Left lobe of liver (tissue), 2 donors: ENCODE measurements at places on chromosomes 2 and 18.

GRCh38 chr2:151153601-151154000 lies 108.1 kb downstream of the RBM43 start:
- DNase-seq = no peak

- no peak for DNase-seq
Observed at GRCh38 chr2:20115902-20116301, 64.5 kb upstream of the LAPTM4A start.

DNA sequence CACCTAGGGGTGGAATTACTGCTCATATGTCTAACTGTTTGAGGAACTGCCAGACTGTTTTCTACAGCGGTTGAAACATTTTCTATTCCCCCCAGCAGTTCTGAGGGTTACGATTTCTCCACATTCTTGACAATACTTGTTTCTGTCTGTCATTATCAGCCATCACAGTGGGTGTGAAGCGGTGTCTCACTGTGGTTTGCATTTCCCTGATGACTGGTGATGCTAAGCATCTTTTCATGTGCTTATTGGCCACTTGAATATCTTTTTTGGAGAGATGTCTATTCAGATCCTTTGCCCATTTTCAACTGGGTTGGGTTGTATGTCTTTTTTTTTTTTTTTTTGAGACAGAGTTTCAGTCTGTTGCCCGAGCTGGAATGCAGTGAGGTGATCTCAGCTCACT lies 63.0 kb downstream of the ADNP2 start:
- no peak for DNase-seq

DNA sequence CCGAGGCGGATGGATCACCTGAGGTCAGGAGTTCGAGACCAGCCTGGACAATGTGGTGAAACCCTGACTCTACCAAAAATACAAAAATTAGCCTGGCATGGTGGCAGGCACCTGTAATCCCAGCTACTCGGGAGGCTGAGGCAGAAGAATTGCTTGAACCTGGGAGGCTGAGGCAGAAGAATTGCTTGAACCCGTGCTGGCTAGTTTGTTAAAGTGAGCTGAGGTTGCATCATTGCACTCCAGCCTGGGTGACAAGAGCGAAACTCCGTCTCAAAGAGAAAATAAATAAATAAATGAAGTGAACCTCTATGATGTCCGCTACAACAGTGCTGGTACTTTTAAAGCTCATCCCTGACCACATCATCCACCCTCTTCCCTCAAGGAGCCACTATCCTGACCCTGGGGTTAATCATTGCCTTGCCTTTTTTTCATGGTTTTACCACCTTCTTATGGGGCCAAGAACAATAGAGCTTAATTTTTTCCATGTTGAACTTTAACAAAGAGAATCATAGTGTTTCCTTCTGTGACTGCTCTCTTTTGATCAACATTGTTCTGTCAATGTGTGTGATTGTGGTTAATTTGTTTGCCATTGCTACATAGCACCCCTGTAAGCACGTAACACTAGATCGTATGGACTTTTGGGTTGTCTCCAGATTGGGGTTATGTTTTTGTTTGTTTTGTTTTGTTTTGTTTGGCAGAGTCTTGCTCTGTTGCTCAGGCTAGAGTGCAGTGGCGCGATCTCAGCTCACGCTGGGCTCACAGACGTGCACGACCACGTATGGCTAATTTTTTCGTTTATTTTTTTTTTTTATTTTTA lies 17.1 kb upstream of the ATRAID start:
- peak; percentile 63 for DNase-seq

DNA sequence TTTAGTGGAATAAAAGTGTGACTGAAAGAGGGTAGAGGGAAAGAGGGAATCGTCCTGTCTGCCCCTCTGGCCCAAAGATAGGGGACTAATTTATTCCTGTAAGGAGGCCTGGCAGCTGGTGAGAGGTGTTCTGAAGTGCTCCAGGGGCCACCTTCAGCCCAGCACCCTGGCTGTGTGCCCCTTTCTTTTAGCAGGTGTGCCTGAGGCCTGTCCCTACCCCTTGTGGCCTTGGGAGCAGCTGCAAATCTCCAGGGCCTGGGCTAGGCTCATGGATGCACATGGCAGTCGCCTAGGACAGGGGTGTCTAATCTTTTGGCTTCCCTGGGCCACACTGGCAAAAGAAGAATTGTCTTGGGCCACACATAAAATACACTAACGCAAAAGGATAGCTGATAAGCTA lies 37.3 kb downstream of the FHOD3 start:
- DNase-seq = no peak

DNA sequence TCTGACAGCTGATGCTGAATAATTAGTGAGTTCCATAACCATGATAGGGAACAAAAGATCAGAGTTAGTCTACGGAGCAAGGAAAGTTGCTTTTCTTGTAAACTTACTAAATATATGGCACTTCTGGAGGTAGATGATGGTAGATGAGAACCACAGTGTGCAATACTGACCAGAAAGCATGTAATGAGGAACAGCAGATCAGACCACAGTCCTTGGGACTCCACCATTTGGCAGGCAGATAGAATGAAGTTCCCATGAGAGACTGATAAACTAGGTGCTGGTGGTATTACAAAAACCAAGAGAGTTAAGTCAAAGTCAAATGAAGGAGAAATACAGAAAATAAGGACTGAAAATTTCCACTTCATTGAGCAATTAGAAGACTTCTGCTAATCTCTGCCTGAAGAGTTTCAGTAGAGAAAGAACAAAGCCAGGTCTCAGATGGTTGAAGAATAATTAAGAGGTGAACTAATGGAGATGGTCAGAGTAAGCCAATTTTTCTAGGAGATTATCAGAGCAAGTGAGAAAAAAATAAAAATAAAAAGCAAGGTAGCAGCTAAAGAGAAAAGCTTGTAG lies 10.4 kb downstream of the CERKL start:
- no peak for DNase-seq

DNA sequence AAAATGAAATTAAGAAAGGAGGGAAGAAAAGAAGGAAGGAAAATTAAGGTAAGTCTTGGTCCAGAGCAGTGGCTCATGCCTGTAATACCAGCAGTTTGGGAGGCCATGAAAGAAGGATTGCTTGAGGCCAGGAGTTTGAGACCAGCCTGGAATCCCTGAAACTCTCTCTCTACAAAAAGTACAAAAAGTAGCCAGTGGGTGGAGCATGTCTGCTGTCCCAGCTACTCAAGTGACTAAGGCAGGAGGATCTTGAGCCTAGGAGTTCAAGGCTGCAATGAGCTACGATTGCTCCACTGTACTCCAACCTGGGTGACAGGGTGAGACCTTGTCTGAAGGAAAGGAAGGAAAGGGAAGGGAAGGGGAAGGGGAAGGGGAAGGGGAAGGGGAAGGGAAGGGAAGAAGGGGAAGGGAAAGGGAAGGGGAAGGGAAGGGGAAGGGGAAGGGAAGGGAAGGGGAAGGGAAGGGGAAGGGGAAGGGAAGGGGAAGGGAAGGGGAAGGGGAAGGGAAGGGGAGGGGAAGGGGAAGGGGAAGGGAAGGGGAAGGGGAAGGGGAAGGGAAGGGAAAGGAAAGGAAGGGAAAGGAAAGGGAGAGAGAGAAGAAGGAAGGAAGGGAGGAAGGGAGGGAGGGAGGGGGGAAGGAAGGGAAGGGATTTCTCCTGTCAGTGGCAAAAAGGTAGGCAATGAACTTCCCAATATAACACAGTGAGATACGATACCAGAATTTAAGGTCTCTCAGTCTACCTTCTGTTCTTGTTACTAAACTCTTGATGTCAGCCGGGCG lies 412.8 kb downstream of the CMPK2 start:
- no peak for DNase-seq

- DNase-seq = no peak
Observed at GRCh38 chr2:42864641-42865280, 72.4 kb upstream of the HAAO start.

GRCh38 chr2:200028998-200029397 lies 73.6 kb downstream of the MAIP1 start:
- DNase-seq = no peak

GRCh38 chr2:123179526-123179925 lies 845.6 kb upstream of the CNTNAP5 start:
- no peak for DNase-seq

DNA sequence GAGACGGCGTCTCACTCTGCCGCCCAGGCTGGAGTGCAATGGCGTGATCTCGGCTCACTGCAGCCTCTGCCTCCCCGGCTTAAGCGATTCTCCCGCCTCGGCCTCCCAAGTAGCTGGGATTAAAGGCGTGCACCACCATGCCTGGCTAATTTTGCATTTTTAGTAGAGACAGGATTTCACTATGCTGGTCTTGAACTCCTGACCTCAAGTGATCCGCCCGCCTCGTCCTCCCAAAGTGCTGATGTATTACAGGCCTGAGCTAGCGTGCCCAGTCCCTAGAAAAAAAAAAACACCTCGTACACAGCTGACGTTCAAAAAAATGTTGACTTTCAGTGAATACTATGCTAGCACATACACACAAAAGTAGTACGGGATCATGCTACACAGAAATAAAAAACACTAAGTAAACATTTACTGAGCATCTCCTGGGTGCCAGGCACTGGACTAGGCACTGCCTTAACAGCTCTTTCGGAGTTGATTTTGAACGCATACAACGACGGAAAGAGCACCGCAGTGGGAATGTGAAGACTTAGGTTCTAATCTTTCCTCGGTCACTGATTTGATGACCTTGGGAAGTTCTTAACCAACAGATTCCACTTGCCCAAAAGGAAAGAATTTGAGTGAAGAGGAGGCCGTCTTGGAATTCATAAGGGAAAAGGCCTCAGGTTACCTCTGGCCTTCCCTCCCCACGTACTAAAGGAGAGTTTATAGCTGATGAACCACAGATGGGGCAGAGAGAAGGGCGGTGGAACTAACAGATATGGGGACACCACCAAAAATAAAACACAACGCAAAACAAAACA lies 1.1 kb downstream of the DNAJC27 start:
- no peak for DNase-seq

DNA sequence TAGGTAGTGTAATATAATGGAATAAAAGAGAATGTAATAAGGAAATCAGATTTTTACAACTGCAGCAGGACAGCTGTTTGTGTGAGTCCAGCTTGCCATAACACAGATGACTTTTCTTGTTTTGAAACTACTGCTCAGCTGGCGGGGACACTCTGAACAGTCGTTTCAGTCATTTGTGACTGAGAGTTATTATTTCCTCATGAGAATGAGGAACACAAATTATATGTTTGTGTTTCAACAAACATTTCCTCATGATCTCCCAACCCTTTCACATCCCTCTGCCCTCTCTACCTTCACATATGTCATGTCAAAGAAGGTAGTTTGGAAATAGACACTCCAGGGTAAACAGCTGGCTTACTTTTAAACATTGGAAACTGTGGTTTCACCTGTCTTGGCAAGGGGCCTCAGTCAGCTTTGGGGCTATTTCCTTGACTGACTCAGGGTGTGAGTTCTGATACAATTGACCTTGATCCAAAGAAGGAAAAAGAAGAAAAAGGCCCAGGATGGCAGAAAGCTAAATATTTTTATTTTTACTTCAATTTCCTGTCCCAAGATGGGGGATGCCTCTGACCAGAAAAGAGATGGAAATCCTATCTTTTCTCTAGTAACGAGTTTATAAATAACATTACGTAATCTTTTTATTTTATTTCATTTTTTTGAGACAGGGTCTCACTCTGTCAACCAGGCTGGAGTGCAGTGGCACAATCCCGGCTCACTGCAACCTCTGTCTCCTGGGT lies 593 bp downstream of the SP140L start:
- DNase-seq = no peak

DNA sequence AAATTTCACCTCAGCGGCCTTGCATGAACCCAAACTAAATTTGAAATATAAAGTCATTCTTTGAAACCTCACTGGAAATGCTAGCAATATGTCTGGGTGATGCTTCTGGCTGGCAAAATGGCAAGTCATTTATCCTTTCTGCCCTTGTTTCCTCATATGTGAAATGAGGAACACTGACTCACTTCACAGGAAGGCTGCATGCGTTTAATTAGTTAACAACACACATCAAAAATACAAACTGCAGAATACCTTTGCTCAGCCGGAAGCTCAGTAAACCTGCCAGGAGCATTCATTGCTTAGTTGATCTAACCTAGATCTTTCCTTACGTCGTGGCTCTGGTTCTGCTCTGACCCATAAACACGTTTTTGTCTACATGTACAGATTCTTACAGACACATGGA lies 214.2 kb upstream of the ACVR2A start:
- no peak for DNase-seq

- DNase-seq = no peak
Observed at GRCh38 chr2:71474744-71475397, 21.5 kb downstream of the DYSF start.

DNA sequence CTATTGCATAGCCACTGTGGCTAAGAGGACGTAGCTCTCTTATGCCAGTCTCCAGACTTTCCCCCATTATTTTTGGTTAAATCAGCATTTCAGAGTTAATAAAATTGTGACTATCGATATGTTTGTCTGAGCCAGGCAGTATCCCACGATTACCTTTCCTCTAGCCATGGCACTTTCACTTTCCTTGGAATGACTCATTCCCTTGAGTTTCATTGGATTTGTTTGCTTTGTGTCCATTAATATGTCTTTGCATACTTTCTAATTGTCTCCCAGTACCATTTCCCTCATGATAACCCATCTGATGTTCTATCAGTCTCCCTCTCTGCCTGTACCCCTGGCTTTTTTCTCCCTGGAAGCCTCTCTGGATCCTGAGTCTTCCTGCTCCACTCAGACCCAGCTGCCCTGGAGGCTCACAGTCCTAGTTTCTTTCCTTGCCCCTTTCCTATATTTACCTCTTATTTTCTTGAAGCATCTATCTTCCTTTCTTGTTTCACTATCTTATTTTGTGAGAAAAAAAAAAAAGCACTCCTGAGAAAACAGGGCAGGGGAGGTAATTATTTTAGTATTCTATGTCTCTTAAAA lies 126.1 kb downstream of the MTX2 start:
- DNase-seq = no peak

DNA sequence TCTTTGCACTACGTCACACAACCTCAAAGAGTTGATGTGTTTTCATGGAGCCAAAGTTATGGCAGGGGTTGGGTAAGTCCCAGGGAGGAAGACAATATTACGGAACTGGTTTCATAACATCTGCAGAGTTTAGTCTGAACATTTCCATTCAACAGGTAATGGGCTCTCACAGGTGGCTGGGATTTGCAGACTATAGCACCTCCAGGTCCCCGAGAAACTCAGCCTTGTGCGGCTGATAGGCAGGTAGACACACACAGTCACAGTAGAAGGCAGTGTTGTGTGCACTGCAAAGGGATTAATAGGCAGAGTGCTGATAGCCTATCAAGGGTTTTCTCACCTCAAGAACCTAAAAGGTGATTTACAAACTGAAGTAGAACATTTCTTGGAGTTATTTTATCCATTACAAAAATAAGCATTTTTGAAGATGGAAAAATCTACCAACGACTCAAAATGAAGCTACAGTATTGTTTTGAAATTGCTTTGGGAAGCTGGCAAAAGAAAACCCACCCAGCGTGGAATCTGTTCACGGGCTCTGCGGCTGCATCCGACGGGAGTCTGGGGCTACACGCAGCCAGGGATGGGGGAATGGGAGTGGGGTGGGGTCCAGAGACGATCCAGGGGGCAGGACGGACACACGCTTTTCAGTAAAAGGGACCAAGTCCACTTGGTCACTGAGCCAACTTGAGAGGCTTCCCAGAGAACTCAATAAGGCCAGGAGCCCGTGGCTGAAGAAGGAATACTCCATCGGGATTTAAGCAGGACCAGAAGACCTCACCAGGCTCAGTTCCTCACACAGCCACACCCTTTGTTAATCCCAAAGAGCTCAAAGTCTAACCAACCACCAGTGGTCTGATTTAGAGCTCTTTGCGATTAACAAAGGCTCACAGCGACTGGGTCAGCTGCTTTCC lies 82.9 kb downstream of the CHRNA1 start:
- DNase-seq = no peak

GRCh38 chr2:33219850-33220275 lies 256.6 kb upstream of the RASGRP3 start:
- no peak for DNase-seq

- no peak for DNase-seq
Observed at GRCh38 chr2:128291161-128291843, 27.4 kb downstream of the HS6ST1 start.

- no peak for DNase-seq
Observed at GRCh38 chr2:120094795-120095194, 81.9 kb downstream of the EPB41L5 start.
